SIG-M5 (cell line): ENCODE measurements at places on chromosomes 16 and 17.

DNA sequence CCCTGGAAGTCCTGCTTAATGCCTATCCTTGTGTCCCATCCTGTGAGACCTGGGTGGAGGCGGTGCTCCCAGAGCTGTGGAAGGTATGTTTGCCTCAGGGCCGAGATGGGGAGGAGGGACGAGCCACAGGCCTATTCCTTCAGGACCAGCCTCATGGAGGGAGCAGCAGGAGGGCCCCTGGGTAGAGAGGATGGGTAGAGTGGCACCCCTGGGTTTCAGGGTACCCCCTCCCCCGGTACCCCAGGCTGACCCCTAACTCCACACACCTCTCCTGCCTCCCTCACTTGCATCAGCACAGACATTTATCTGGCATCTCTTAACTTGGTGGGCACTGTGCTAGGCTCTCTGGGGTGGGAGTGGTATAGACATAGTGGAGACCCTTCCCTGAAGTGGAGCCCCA is 7.1 kb downstream of the ASB16 start:
- DNase-seq = no peak

DNA sequence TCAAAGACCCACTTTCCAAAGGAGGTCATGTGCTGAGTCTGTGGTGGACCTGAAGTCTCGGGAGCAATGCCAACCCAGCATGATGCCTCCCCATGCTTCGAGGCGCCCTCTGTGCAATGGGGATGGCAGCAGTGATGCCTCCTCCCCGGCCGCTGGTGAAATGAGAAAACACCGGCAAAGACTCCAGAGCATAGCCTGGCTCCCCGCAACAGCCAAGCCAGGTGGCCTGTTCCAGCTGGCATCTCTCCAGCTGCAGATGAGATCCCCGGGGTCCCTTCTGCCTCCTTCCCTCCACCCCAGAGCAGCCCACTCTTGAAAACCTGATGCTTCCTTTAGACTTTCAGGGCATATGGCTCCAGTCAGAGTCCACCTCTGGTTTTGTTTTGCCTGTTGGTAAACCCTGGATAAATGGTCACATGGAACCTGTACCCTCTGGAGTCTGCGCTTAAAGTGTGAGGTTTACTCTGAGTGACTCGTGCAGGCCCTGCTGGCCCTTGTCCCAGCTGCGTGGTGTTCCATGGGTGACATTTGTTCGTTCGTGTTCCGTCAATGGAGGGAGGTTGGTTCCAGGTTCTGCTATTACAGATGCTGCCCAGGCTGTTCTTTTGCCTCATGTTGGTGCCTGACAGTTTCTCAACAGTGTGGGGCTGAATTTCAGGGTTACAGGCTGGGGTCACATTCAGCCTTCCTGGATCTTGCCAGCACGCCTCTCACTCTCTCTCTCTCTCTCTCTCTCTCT is 181.8 kb upstream of the CIBAR2 start:
- no peak for DNase-seq

GRCh38 chr16:11916524-11917285 is 949 bp upstream of the GSPT1 start:
- DNase-seq = no peak

GRCh38 chr17:75457047-75457654 is 716 bp downstream of the TMEM94 start:
- DNase-seq = no peak

DNA sequence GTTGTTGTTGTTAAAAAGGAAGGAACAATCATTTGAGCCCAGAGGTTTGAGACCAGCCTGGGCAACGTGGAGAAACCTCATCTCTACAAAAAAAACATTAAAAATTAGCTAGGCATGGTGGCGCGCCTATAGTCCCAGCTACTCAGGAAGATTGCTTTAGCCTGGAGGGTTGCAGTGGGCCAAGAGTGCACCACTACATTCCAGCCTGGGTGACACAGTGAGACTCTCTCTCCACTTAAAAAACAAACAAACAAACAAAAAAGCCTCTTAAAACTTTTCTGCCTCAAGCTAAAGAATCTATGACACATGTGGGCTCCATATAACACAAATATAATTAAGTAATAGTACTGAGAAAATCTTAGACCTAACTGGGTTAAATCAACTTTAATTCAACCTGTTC is 12.5 kb downstream of the MBTPS1 start:
- no peak for DNase-seq

GRCh38 chr17:42171831-42172230 is 9.1 kb downstream of the KCNH4 start:
- DNase-seq = no peak

- no peak for DNase-seq
These were observed 16.9 kb downstream of the DOC2B start for GRCh38 chr17:164303-165235.

- no peak for DNase-seq
These were observed 9.3 kb upstream of the RNF135 start for GRCh38 chr17:30961209-30962188.

DNA sequence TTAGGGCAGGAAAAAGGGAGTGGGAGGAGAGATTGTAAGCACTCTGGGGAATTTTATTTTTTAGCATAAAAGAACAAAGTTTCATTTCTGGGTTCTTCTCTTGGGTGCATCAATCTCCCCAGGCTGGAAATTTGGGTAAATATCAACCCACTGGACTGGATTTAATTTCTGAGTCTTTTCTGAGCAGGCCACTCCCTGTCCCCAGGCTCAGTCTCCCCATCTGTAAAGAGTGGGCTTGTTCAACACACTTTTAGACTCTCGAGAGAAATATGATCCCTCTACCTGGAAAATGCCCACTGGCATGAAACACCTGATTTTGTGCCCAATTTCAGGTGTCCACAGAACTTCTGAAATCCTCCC is 617 bp upstream of the VTN start:
- no peak for DNase-seq
